ENCODE measurements at places on chromosomes 7 and 10.

DNA sequence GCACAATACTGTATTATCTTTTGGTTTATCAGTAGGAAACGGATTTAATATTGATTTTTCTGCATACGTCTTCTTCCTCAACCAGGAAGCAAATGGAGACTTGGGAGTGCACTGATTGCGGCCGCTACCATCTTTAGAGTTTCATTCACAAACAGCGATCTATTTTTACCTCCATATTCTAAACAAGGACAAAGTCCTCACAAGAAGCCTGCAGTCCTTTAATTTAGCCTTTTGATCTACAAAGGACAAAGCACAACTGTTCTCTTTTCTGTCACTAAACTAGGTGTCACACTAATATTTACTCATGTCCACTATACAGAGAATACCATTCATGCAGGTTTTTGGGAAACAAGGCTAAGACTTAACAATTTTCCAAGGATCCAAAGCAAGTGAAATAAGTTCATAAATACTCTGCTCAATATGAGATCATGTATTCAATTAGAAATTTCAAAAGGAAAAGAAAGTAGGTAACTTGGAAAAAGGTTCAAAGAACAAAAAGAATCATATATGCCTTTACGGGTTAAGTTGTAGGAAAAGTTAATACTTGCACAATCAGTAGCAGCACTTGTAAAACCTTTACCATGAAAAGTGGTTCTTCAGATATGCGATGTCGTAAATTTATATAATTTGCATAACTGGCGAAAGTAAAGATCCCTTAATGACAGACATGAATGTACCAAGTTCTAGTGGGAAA, 92.1 kb downstream of the UPF2 start:
- DNase-seq: no peak

DNA sequence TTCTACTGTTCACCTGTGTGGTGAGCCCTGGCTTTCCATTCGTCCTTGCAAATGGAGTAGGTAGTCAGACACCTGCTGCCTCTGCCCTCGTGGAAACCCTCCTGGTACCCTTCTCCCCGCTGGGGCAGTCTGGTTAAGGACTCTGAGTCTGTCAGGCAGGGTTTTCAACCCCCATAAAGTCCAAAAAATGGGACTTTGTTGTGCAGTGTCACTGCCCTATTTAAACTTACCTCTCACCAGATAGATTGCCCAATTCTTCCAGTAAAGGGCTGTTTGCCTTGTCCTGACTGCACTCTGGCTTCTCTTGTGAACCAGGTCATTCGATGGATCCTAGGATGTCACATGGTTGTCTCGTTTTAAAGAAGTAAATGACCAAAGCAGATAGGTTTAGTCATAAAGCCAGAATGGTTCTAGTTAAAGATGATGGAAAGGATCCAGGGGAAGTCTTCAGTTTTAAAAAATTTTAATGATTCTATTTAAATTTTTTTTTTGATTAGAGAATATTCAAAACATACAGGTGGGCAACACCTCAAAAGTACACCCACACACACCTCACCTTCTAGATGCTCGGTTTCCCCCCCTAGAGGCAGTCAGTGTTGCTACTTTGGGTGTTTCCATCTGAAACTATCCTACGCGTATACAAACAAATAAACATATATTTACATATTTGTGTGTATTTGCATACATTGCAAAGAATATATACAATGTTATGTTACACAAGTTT, 22.0 kb downstream of the TMEM176B start:
- no peak for DNase-seq

DNA sequence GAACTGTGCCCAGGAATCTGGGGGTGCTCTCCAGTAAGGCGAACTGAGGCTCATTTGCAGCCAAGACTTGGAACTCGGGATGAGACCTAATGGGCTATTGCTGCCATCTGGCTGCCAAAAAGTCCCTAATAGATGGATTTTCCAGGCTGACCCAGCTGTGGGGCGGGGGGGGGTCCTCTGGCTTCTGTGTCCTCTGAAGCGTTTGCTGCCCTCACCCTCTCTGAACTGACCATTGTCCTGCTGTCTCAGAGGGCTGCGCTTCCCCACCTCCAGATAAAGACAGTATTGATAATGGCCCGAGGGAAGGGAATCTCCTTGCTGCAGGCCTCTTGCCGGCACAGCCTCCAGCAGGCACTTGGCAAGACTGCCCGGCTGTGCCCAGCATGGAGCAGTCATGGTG, 46.6 kb downstream of the CLEC2L start:
- no peak for DNase-seq

- no peak for DNase-seq
Measured at GRCh38 chr10:132375116-132375794, 21.7 kb upstream of the PWWP2B start.

DNA sequence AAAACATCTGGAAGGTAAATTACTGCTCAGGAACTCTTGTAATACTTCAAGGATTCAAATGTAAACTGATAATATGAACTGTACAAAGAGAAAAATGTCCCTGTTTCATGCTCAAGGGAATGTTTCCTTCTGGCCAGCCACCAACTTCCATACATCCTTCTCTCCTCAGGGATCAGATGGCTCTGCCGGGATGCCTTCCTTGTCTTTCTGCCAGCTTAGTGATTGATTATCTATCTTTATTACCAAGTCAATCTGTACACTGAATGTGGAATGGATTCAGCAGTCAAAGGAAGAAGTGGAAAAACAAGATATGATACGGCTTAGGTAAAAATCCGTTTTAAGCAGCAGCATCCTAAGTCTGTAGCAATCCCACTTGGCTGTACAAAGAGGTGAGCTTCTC, 178.3 kb downstream of the PTN start:
- DNase-seq: no peak

DNA sequence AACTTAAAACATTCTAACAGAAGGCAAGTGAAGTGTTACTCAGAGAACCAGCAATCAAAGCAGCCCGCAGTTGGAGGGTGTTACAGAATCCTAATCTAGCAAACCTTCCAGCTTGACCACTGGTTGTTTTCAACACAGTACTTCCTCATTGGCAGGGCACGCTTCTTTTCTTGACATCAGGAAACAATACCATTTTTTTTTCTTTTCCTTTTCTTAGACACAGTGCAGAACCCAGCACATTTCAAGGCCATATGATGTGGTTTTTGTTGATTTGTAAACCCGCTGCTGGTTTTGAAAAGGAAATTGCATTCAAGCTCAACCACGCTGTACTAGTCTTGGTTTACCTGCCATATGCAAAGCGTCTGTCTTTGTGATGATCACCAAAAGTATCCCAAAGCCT, 33.4 kb downstream of the RHOBTB1 start:
- no peak for DNase-seq

DNA sequence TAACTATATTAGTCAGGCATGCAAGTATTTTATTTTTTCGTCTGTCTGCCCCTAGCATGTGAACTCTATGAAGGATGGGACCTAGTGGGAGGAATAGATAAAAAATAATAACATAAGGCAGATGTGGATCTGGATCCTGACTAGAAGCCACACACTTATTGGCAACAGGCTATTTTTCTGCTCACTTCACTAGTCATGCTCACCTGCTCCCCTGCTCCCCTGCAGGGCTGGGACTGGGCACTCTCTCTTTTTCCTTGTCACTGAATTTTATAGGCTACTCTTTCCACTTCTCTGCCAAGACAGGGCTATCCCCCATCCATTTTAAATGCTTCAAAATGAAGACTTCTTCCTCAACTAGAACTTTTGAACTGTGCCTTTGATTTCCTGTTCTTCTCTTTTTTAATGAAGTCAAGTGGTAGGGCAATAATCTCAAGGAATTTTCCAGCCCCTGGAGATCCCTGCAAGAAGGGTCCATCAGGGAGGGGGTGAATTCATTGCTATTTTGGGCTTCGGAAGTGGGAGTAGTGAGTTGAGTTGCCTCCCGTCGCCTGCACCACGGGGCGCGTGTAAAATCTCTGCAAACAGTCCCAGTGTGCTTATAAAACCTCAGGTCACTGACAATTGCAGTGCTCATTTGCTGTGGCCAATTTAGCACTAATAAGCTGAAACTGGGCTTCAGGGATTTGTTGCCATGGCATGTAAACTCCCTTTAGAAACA, 156.7 kb upstream of the NPVF start:
- DNase-seq: peak; percentile 59

- no peak for DNase-seq
Measured at GRCh38 chr7:36128448-36129047, 24.5 kb upstream of the EEPD1 start.

DNA sequence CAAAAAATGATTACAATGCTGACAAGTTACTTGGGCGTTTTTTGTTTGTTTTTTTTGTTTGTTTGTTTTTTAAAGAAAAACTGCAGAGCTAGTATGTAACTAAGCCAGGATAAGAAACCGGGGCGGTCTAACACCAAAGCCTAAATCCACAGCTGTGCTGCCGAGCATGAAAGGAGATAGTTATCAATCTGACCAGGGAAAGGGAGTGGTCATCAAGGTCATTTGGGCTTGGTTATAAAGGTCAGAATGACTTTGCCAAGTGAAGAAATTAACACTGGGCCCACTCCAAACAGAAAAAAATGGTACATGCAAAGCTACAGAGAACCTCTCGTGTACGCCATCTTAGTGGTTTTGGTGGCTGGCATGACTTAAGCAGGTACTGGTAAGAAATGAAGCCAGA, 104.7 kb downstream of the SRPK2 start:
- DNase-seq: no peak

- no peak for DNase-seq
Measured at GRCh38 chr7:114109721-114110120, 190.9 kb upstream of the PPP1R3A start.

- DNase-seq: no peak
Measured at GRCh38 chr10:72204724-72205123, 11.1 kb upstream of the ANAPC16 start.

All from NCI-H2227 treated with DMSO at 0.1 percent for 48 hours (cell line).